Renal cortical epithelial cell (primary cell): ENCODE measurements at places on chromosomes 2 and 18. TPM values are rescaled to one million over a fixed set of nuclear protein-coding genes. Genes with fewer than 3 reads are reported as not detected.
A peak's percentile ranks its signal among the peaks of the same experiment; 100 is the strongest.

- peak; percentile 20 for DNase-seq
Measured at GRCh38 chr2:23566241-23567142, 181.5 kb downstream of the KLHL29 start.

ADGRF3 gene
- 0.10 TPM in 1 of 2 replicates, not detected in the other for total RNA-seq

- peak; percentile 85 for DNase-seq
Measured at GRCh38 chr2:9179572-9180201, 26.9 kb upstream of the ASAP2 start.

GRCh38 chr2:132581591-132581990, 88.4 kb downstream of the LYPD1 start:
- DNase-seq = no peak

AGXT gene
- total RNA-seq = not detected in 2 replicates
